ENCODE measurements at places on chromosomes 12 and 14.

DNA sequence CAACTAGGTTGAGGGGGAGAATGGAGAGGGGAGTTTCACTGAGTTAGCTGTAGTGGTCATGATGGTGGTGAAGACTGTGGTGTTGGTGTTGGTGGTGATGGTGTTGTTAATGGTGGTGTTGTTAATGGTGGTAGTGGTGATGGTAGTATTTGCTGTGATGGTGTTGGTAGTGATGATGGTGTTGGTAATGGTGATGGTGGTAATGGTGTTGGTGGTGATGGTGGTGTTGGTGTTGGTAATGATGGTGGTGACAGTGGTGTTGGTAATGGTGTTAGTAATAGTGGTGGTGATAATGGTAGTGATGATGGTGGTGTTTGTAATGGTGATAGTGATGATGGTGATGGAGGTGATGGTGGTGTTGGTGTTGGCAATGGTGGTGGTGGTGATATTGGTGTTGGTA, 9.1 kb downstream of the C1R start:
- no peak for DNase-seq

DNA sequence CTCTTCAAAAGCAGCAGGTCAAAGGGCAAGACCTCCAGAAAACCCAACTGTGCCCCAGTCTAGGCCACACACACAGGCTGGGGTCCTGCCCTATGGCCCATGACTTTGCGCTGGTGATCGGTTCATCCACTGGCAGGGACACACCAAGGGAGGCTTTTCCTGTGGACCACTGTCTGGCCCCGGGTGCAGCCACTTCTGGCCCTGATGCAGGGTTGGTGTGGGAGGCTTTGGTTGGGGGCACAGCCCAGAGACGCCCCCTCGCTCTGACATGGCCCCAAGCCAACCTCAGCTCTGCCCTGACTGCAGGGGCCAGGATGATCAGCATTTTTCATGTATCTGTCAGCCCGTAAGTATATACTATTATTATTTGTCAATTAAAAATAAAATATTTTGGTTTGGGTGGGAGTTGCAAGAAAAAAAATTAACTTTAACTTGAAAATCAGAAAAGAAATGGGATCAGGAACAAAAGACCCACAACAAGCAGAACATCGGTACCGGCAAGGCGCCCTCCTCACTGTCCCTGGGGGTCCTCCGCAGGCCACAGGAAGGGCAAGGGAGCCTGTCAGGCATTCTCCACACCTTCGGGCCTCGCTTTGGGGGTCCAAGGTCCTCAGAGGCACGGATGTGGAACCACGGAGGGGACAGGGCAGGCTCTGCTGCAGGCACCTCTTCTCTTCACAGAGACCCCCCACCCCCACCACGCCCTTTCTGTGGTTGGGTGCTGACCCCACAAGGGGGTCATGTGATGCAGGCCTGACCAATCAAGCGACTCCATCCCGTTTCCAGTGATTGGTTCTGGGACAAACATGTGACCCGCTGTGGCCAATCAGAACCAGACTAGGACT, 181.5 kb upstream of the SFSWAP start:
- DNase-seq = no peak

- no peak for DNase-seq
Measured at GRCh38 chr14:24183014-24183481, 5.6 kb downstream of the IPO4 start.

- no peak for DNase-seq
Measured at GRCh38 chr14:26905229-26905628, 307.4 kb upstream of the NOVA1 start.

Data from G401 (cell line).